ENCODE measurements at places on chromosomes 11 and 22.
A peak's percentile ranks its signal among the peaks of the same experiment; 100 is the strongest.

DNA sequence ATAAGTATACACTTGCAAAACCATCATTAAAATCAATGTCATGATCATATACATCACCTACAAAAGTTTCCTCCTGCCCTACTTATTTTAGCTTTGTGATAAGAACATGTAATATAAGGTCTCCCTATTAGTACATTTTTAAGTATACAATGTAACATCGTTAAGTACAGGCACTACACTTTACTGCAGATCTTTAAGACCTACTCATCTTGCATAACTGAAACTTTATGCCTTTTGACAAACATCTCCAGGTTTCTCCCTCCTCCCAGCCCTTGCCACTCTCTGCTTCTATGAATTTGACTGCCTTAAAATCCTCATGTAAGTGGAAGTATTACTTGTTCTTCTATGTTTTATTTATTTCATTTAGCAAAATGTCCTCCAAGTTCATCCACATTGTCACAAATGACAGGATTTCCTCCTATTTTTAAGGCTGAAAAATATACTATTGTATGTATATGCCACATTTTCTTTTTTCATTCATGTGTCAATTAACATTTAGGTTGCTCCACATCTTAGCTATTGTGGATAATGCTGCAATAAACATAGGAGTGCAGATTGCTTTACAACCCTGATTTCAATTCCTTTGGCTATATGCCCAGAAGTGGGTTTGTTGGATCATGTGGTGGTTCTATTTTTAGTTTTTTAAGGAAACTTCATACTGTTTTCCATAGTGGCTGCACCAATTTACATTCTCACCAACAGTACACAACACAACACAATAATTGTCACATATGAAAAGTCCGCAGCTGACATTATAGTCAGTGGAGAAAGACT is 471.1 kb upstream of the ANO3 start:
- no peak for DNase-seq

- DNase-seq, result no peak
These were observed 8.6 kb downstream of the MUC5B start for GRCh38 chr11:1231396-1232020.

- no peak for DNase-seq
These were observed 144.4 kb downstream of the NCAM1 start for GRCh38 chr11:113105592-113105991.

- DNase-seq, result no peak
These were observed 117.1 kb downstream of the KCNQ1 start for GRCh38 chr11:2561696-2562581.

DNA sequence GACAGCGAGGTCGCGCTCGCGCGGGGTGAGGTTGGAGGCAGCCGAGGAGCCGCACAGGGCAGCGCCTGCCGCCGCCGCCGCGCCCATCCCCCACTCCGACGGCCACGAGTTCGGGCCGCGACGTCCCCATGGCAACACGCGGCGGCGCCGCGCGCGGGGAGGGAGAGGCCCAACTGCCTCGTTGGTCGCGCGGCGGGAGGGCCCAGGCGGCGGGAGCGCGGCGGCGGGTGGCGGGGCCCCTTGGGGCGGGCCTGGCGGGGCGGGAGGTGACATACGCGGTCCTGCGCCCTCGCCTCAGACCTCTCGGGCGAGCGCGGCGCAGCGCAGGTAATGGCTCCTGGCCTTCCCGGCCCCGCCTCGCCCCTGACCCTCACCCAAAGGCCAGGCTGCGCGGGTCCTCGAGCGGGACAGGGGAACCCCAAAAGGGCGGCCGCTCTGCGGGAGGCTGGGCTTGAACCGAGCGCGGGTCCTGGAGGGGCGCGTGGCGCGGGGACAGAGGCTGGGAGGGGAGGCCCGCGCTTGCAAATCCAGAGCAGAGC is at the start of gene DEUP1:
TSS of gene DEUP1 (plus strand) at position 297 of the 539 bp plus-strand sequence. CDS start 1,518 bp downstream, outside the sequence.
- DNase-seq, result peak; percentile 38

DNA sequence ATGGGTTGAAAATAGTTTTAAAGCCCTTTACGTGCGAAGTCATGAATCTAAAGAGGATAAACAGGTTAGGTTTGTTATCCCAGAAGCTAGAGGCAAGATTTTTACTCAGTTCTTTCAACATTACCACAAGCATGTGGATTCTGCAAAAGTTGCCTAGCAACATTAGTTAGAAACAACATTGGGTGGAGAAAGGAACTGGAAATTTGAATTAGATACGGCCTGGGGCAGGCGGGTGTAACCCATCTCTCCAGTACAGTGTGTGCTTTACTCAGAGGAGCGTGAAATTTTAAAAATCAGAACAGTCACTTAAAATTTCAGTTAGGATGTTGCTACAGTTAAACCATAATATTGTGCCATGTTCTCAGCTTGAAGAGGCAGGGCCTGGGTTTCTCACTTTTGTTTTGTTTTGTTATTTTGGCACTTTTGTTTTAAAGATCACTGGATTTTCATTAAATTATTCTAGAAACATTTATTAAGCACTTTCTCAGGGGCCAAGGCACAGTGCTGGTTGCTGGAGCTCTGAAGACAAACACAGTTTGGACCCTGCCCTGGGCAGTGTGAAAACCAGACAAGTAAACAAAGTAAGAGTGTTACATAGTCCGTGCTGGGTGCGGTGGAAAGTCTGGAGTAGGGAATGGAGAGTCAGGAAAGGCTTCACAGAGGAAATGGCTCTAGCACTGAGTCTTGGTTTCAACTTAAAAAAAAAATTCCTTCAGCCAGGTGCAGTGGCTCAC is 4.4 kb upstream of the WEE1 start:
- peak; percentile 72 for DNase-seq

- DNase-seq, result no peak
These were observed 167.4 kb downstream of the MN1 start for GRCh38 chr22:27634043-27634740.

DNA sequence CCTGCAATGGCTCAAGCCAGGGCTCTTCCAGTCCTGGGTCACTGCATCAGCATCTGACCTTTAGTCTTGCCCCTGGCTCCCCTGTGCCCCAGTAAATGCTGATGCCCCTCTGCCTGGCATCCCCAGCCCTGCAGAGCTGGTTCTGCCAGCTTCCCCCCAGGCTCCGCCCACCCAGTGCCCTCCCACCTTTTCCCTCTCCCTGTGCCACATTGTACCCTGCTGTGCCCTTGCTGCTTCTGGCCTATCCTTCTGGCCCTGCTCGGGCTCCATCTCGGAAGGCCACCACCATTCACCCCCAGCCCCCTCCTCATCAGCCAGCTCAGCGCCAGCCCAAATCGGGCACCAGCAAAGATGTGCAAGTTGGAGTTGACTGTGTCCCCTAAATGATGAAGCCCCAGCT is 7.4 kb downstream of the CAPN5 start:
- no peak for DNase-seq

DNA sequence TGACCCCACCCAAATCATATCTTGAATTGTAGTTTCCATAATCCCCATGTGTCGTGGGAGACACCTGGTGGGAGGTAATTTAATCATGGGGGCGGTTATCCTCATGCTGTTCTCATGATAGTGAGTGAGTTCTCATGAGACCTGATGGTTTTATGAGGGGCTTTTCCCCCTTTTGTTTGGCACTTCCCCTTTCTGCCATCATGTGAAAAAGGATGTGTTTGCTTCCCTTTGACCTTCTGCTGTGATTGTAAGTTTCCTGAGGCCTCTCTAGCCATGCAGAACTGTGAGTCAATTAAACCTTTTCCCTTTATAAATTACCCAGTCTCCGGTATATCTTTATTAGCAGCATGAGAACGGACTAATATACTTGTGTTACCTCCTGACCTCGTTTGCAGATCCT is 156.6 kb upstream of the MTNR1B start:
- DNase-seq, result no peak

DNA sequence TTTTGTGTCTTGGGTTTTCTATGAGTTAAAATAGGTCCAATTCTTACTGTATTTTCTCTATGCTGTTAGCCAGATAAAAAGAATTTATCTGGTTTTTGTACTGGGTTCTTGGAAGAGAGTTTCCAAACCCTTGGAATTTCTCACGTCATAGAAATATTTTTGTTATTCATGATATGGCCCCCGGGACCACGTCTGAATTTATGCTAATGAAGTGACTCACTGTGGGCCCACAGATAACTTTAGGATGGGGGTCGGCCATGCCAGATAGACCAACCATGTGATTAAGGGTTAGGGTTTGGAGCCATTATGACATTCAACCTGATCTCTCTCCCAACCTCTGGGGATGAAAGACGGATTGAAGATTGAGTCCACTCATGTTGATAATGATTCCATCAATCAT is 35.6 kb upstream of the DDI1 start:
- DNase-seq, result peak; percentile 18

- peak; percentile 41 for DNase-seq
These were observed 741 bp upstream of the TALDO1 start for GRCh38 chr11:746289-747157.

- peak; percentile 60 for DNase-seq
These were observed 1.1 kb upstream of the TTLL8 start for GRCh38 chr22:50058906-50059880.

- DNase-seq, result peak; percentile 90
These were observed 12.0 kb downstream of the BRSK2 start for GRCh38 chr11:1401656-1402221.

- DNase-seq, result peak; percentile 33
These were observed 12.1 kb downstream of the MAPK8IP2 start for GRCh38 chr22:50612528-50613221.

- DNase-seq, result no peak
These were observed 5.9 kb upstream of the ACY3 start for GRCh38 chr11:67656278-67656922.

GRCh38 chr11:77471558-77472193 is 2.2 kb downstream of the PAK1 start:
- no peak for DNase-seq

DNA sequence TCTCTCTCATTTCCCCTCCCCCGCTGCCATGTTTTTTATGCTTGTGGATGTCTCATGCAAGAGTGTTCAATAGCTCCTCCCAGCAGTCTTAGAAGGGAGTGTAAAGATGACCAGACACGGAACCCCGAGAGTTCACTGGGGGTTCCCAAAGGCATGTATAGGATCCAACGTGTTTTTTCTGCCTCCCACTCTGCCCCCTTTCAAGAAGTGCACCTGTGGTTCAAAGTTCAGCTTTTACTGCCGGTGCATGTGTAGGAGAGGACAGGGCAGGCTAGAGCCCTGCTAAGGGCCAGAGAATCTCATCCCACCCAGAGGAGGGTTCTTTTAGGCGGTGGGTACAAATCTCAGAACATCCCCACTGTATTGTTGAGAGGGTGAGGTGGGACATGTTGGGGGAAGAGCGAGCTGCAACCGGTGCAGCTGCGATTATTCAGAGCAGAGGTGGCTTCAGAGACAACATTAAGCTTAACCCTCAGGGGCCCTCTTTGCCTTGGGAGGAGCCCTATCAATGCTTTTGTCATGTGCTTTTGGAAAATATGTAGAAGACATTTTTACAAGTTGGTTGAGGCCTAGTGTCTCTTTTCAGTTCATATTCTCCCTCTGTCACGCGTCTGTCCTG is 14.5 kb downstream of the MIF start:
- DNase-seq, result no peak

- no peak for DNase-seq
These were observed 121.7 kb downstream of the MIAT start for GRCh38 chr22:26779108-26779507.

DNA sequence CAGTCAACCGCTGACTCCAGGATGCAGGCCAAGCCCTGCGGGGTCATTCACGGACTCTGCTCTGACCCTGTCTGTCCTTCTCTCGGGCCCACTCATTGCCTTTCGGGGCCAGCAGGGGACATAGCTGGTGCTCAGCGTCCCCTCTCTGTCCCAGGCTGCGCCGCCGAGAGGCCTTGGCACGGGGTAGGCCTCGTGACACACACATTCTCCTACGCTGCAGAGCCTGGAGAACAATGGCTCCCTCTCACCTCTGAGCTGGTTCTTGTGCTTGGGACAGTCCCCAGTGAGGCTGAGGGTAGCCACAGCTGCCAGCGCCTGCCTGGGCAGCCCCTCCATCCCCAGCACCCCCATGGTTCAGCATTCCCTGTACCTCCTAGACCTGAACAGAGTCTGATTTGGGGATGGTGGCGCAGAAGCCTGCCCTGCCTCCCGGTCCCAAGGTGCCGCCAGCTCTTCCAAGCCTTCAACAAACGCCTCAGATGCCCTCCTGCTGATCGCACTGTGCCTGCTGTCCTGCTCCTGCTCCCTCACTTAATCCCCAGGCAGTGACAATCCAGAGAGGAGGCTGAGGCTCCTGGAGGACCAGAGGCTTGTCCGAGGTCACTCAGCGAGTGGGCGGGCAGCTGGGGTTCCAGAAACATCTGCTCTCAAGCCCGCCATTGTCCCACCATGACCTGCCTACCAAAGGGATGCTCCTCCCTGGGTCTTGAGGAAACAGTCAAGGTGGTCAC is 30.4 kb downstream of the DUSP8 start:
- no peak for DNase-seq

DNA sequence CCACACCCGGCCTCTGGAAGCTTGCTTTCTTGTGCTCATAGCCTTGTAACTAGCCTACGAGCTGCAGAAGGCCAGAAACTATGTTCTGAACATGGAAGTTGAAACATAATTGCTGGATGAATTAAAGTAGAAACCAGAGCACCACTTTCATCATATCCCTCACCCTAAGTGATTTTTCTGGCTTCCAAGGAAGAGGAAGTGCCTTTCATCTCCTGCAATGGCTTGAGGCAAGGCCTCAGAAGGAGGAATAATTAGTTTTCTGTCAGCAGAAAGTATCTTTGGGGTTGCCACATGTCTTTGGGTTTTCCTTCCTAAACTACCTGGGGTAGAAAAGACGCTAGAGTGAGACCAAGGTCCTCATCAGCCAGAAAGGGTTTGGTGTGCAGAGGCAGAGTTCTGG is 14.5 kb downstream of the RPL27A start:
- no peak for DNase-seq

GRCh38 chr11:100174881-100175280 is 512.2 kb upstream of the ARHGAP42 start:
- no peak for DNase-seq

DNA sequence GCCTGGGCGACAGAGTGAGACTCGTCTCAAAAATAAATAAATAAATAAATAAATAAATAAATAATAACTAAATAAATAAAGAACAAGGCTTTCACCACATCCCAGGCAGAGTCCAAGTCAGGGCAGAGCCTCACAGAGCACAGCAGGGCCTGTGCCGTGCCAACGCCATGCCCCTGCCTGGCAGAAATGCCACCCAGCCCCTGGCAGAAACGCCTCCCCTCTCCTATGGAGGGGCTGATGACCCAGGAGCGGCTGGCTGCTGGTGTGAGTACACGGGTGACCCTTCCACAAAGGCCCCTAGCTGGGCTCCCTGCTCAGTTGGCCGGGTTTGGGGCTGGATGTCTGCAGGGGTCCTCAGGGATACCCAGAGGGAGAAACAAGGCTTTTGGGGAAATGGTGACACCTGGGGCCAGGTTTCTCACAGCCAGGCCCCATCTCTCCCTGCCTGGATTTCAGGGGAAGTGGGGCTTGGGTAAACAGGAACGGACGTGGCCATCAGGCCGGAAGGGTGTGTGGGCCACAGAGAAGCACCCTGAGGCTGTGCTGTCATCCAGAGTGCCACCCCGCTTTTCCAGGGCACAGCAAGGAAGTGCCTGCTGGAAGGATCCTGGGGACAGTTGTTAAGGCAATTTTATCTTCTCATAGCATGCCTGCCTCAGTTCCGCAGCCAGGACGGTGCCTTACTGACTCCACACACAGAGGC is 5.1 kb downstream of the BID start:
- DNase-seq, result no peak

Data from GM03348 (cell line).